ENCODE measurements at places on chromosomes 11 and 22.

GRCh38 chr11:41534391-41534790 lies 74.9 kb upstream of the LRRC4C start:
- DNase-seq, result no peak

- no peak for DNase-seq
These were observed 5.9 kb downstream of the RHOG start for GRCh38 chr11:3834664-3835461.

GRCh38 chr11:57324154-57324885 lies 432 bp downstream of the TNKS1BP1 start:
- no peak for DNase-seq

DNA sequence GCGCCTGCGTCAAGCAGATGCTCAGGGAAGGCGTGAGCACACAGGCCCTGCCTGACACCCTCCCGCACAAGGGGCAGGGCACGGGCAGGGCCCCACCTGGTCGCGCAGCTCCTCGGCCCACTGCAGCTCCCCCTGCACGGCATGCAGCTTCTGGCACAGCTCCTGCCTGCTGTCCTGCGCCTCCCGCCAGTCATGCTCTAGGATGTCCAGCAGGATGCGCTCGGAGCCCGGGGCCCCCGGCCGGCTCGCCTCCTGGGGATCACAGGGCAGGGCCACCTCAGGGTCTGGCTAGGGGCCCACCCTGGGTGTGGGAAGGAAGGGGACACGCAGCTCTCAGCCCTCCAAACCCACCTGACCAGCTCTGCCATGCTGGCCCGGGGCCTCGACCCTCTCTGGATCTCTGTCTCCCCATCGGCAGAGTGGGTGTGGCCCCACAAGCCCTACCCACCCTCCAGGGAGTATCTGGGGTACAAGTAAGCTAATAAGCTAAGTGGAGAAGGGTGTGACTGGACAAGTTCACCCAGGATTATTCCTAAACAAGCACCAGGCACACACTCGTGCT lies 10.7 kb downstream of the CARD10 start:
- DNase-seq, result no peak

Data from SHP77 (cell line).